H1 (cell line): ENCODE measurements at places on chromosomes 6 and 20. TPM values are rescaled to one million over a fixed set of nuclear protein-coding genes. Genes with fewer than 3 reads are reported as not detected.
A peak's percentile ranks its signal among the peaks of the same experiment; 100 is the strongest.

- DNase-seq = no peak
- H3K4me3 ChIP-seq = no peak overlapping the region
- H3K27ac ChIP-seq = no peak overlapping the region
- no peaks in the 10 kb centered on the region for H3K27me3 ChIP-seq
Observed at GRCh38 chr20:42097741-42098140, 479.6 kb upstream of the CHD6 start.

Gene GLP1R
- 2.6 and 3.0 TPM in 2 replicates for total RNA-seq

Gene PEDS1
- total RNA-seq = 28.9 and 33.3 TPM in 2 replicates

Gene UBD
- total RNA-seq = not detected in 2 replicates

Gene NOTCH4
- total RNA-seq = 2.8 and 3.3 TPM in 2 replicates

Gene TGM3
- total RNA-seq = not detected in 2 replicates

DNA sequence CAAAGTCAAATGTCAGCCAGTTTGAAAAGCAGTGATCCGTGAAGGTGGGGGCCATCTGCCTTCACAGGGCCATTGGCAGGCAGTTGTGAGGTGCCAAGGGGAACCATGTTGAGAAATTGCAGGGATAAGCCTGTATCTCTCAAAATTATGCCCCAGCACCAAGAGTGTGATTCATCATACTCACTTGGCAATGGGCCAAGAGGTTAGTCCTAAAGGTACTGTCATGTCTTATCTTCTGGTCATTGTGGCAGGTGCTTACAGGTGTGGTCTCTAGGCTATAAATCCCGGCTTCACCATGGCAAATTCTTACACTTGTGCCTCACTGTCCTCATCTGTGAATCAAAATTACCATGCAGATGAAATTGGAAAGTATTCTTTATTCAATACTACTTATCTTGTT is 150.7 kb upstream of the LAMP5 start:
- H3K4me3 ChIP-seq = no peak overlapping the region
- H3K4me1 ChIP-seq = no peaks in the 10 kb centered on the region
- no peak overlapping the region for H3K27ac ChIP-seq
- DNase-seq = no peak

- no peak for DNase-seq
- no peaks in the 10 kb centered on the region for H3K36me3 ChIP-seq
- H3K4me1 ChIP-seq = 0 out of 2 replicates have a peak, but pooled peaks cover 3% of the 10 kb centered on the region
- no peak overlapping the region for H3K27ac ChIP-seq
- H3K4me3 ChIP-seq = no peak overlapping the region
Observed at GRCh38 chr6:14360565-14360964, 243.0 kb downstream of the CD83 start.

Gene PI3
- not detected in 2 replicates for total RNA-seq

DNA sequence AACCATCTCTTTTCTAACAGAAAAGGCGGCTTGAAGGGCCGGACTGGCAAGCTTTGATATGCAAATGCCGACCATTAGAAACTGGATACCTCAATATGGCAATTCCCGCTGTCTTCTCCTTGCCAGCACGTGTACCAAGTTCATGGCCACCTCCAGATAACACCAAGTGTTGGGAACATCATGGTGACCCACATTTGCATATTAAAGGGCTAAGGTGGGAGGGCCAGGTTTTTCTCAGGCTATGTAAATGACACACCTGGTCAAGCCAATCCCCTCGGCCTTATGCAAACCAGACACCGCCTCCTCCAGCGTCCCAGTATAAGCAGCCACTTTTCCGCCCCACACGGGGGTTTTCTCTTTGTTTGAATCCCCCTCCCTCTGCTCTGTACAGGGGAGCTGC is 110.7 kb downstream of the DACT2 start:
- DNase-seq = peak; percentile 69
- H3K27me3 ChIP-seq = no peaks in the 10 kb centered on the region
- H3K27ac ChIP-seq = no peak overlapping the region
- peaks cover 14% of the 10 kb centered on the region for H3K4me1 ChIP-seq
- no peaks in the 10 kb centered on the region for H3K36me3 ChIP-seq
- H3K4me3 ChIP-seq = no peak overlapping the region

DNA sequence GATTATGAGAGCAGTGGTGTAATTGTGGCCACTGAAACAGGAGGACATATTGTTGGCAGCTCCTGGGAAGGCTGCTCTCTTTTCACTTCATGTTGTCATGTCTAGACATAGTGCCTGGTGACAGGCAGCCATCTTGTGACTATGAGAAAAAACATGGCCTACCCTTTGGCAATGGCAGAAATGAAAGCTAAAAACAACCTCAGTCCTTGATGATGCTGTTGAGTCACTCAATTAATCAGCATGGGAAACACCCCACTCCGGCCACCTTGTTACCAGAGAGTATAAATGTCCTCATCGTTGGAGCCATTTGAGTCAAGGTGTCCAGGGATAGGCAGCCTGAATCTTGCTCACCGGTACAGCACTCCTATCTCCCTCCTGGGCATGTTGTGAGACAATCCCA is 31.2 kb upstream of the HMGA1 start:
- no peaks in the 10 kb centered on the region for H3K27me3 ChIP-seq
- H3K4me3 ChIP-seq = no peak overlapping the region
- DNase-seq = no peak
- H3K27ac ChIP-seq = no peak overlapping the region
- 0 out of 2 replicates have a peak, but pooled peaks cover 2% of the 10 kb centered on the region for H3K4me1 ChIP-seq

Gene GABRR1
- total RNA-seq = 0.17 and 0.60 TPM in 2 replicates

GRCh38 chr6:34102696-34103095 is 43.2 kb downstream of the GRM4 start:
- no peaks in the 10 kb centered on the region for H3K36me3 ChIP-seq
- no peaks in the 10 kb centered on the region for H3K27me3 ChIP-seq
- no peak for DNase-seq

DNA sequence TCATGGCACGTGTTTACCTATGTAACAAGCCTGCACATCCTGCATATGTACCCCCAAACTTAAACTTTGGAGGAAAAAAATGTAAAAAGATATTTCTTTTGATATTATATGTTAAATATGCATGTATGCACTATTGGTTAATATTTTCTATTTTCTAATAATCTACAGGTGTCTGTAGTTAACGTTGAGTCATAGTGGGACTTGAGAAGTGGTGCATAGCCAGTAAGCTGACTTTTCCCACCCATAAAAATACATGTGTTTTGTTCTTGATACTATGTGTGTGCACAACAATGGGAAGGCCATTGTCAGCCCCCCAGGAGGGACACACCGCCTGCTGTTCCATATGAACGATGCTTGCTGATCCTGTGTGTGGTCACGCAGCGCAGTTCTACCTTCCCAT is 49.1 kb downstream of the FAM120B start:
- peaks cover 10% of the 10 kb centered on the region for H3K36me3 ChIP-seq
- no peaks in the 10 kb centered on the region for H3K27me3 ChIP-seq

DNA sequence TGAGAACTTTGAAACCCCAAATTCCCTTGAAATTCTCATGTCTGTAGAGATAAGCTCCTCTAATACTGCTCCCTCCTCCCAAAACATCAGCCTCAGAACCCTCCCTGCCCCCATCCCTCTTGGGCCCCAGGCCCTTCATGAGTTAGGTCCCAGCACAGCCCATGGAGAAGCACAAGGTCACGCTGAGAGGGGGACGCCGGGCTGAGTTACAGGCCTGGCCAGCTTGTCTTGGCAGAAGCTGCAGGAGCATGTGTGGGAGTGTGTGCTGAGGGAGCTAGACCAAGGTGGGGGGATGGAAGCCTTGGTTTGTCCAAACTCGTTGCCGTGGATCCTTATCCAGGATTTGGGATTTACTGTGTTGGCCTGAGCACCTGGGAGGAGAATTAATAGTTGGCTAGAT is 8.5 kb upstream of the PTCRA start:
- H3K4me1 ChIP-seq = no peaks in the 10 kb centered on the region
- DNase-seq = no peak
- H3K27ac ChIP-seq = no peak overlapping the region
- no peak overlapping the region for H3K4me3 ChIP-seq

DNA sequence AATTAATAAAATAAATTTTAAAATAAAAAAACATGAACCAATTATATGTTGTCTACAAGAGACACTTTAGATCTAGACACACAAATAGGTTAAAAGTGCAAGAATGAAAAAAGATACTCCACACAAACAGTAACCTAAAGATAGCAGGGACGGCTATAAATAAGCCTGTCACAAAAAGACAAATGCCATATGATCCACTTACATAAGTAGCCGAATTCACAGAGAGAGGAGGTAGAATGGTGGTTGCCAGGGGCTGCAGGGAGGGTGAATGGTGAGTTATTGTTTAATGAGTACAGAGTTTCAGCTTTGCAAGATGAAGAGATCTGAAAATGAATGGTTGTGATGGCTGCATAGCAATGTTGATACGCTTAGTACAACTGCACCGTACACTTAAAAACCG is 32.7 kb downstream of the KATNA1 start:
- no peak overlapping the region for H3K27ac ChIP-seq
- H3K4me3 ChIP-seq = no peak overlapping the region
- no peaks in the 10 kb centered on the region for H3K27me3 ChIP-seq

- DNase-seq = no peak
- peaks cover 11% of the 10 kb centered on the region for H3K4me1 ChIP-seq
- no peak overlapping the region for H3K4me3 ChIP-seq
- H3K27me3 ChIP-seq = no peaks in the 10 kb centered on the region
- no peaks in the 10 kb centered on the region for H3K36me3 ChIP-seq
- no peak overlapping the region for H3K27ac ChIP-seq
Observed at GRCh38 chr6:159823953-159824352, 23.9 kb downstream of the PNLDC1 start.

Gene AVP
- total RNA-seq = 0.77 TPM in 1 of 2 replicates, not detected in the other

GRCh38 chr20:2145376-2145775 is 43.7 kb downstream of the STK35 start:
- H3K36me3 ChIP-seq = peaks cover 3% of the 10 kb centered on the region; the same call in 1 of the 2 replicates
- H3K27ac ChIP-seq = no peak overlapping the region

Gene ABHD12
- total RNA-seq = 59.5 and 60.5 TPM in 2 replicates

Gene FAM217A
- total RNA-seq = not detected in 2 replicates
